Activated CD4-positive, alpha-beta T cell treated with anti-CD3 and anti-CD28 coated beads, Interleukin-2, amount 50 U/mL, for 4 hours (primary cell): ENCODE measurements at places on chromosomes 2 and 18.

GRCh38 chr2:27736031-27736889, 35.3 kb upstream of the MRPL33 start:
- DNase-seq: no peak

DNA sequence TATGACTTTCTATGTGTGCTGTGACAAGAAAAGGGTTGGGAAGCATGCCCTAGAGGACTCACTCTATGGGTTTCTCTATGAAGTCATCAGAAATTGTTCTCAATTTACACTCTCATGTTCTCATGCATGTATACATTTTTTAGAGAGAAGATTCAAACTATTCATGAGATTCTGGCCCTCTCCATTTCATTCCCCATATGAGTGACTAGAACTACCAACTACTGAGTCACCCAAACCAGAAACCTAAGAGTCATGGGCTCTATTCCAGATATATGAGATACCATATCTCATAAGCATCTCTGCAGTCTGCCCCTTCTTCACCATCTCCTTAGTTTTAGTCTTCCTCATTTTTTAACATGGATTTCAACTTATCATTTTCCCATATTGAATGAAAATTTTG, 87.7 kb downstream of the EXOC6B start:
- DNase-seq: no peak

- DNase-seq: no peak
Measured at GRCh38 chr18:1774261-1774660, 797.0 kb downstream of the METTL4 start.

DNA sequence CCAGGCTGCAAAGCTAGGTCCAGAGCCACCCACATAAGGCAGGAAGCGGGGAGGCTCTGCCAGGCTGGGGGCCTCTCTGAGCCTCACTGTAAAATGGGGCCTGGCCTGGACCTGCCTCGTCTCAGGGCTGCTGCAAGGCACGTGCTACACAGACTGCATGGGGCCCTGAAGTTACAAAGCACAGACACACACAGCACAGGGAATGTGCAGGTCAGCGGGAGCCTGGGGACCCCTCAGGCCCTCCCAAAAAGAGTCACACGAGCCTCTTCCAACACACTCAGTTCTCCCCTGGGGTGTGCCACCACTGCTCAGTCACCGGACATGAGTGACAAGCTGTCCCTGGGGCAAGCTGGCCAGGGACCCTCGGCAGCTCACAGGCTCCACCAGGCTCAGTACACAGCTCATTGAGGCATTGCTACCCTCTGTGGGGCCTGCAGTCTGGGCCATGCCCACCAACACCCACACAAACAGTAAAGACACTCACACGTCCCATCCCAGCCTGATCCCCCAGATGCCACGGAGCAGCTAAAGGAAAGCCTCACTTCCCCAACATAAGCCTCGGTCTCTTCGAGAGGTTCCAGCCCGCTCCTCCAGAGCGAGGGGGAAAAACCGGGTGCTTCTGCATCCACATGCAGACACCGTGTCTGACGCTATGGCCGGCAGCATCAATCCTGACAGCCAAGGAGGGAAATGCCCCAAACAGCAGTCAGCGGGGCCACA, 33.7 kb downstream of the BOK start:
- DNase-seq: no peak

DNA sequence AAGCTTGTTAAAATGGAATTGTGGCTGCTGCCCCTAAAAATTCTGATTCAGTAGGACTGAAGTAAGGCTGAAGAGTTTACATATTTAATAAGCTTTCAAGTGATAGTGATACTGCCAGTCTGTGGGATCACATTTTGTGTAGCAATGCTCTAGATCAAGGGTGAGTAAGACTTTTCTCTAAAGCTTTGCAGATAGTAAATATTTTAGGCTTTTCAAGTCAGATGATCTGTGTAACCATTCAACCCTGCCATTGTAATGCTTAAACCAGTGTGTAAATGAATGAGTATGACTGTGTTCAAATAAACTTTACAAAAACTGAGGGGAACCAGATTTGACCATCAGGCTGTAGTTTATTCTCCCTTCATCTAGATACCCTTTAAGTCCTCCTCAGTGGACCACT, 92.7 kb downstream of the PIK3C3 start:
- no peak for DNase-seq

- DNase-seq: no peak
Measured at GRCh38 chr2:24930768-24931167, 10.7 kb upstream of the ADCY3 start.

DNA sequence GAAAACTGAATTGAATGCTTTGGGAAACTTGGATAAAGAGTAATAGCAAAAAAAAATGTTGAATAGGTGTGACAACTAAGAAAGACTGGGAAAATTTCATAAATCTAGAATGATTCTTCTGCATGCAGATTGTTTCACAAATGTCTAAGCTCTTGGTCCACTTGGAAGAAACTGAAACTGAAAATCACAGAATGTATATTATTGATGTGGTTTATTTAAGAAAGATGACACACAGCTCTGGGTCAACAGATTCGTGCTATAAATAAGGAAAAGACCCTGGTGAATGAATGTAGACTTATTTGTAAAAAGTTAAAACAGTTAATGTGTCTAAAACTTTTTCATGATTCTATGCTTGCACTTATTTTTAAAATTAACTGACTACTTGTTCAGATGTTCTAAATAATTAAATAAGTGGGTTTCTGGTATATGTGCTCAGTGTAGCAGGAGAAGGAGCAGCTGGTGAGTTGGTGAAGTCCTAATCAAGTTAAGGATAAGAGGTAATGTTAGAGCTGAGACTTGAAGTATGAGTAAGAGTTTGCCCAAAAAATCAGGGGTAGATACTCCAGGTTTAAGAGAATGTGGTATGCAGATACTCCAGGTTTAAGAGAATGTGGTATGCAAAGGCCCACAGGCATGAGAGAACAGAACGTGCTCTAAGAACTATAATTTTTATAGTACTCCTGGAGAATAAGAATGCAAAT, 24.5 kb downstream of the UGP2 start:
- no peak for DNase-seq

- no peak for DNase-seq
Measured at GRCh38 chr2:207505728-207506127, 24.0 kb upstream of the CREB1 start.

DNA sequence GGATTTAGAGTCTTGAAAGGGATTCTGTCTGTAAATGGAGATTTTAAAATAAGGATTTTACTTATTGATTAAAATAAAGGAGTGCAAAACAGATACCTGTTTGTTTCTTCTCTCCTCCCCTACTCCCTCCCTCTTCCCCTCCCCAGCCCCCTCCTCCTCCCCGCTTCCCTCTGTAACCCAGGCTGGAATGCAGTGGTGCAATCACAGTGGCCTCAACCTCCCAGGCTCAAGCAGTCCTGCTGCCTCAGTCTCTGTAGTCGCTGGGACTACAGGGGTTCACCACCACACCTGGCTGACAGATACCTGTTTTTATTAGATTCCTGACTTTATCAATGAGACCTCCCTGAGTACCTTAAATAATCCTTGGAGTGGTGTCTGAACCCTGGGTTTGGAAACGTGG, 57.1 kb downstream of the OXER1 start:
- no peak for DNase-seq

DNA sequence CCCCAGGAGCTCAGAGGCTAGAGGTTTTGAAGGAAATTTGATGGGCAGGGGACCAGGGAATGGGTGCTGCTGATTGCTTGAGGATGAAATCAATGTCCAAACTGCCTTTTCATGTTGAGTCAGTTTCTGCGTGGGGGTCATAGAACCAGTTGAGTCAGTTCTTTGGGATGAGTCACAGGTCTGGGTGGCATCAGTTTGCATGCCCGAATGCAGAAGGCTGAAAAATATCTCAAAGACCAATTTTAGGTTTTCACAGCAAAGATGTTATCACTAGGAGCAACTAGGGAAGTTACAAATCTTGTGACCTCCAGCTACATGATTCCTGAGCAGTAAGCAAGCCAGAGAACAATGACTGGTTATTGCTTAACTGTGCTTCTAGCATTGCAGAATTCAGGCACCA, 1135.1 kb upstream of the CRIM1 start:
- no peak for DNase-seq

DNA sequence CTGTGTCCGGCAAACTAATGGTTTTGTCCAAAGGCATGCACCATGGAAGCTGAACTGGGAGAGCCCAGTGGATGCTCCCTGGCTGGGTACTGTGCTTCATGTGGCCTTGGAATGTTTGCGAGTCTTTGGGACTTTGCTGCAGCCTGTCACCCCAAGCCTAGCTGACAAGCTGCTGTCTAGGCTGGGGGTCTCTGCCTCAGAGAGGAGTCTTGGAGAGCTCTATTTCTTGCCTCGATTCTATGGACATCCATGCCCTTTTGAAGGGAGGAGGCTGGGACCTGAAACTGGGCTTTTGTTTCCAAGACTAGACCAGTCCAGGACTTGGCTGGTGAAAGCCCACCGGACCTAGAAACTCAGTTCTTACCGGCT, 1.7 kb downstream of the MARS2 start:
- DNase-seq: no peak

GRCh38 chr18:63320975-63321265, 1.4 kb upstream of the BCL2 start:
- DNase-seq: no peak

DNA sequence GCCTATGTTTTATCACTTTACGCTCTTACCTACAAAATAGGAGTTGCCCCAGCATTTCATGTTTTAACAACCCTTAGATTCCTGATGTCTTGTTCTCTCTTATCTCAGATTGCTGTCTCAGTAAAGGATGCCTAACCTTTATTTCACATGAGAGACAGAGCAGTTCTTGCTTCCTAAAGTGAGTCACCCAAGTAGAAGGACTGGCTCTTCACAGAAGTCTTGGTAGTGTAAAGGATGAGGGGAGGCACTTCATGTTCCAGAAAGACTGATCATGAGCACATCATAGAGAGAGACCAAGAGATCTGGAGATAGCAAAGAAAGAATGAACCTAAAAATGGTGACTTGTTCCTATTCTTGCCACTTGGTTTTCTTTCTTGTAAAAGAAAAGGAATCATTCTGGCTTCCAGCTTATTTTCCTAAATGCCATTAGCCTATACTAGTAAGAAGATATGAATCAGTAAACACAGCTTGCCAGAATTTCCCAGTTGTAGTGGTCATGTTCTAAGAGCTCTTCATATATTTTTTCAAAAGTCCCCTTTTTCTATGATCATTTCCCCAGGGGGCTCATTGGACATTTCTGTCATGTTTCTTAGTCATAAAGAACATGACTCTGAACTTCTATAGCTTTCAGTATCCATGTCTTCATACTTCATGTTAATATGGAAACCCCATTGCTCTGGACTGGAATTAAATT, 54.9 kb downstream of the MAPRE2 start:
- no peak for DNase-seq

DNA sequence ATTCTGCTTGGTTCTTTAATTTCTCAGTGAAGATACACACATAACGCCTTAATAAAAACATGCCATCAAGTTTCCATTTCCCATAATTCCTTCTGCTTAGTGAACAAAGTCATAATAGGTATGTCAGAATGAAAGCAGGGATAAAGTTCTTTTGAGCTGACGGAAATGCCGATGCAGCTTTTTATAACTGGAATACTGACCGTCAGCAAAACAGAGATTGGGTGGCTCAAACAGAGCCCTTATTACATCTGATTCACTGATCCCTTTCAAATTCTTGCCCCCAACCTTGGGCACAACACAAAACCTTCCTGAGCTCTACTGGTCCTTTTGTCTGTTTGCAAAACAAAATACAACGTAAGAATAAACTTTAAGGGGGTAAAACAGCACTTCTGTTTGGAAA, 140.4 kb downstream of the CDH2 start:
- no peak for DNase-seq

- DNase-seq: no peak
Measured at GRCh38 chr2:166147883-166148282, 20.1 kb upstream of the SCN1A start.

DNA sequence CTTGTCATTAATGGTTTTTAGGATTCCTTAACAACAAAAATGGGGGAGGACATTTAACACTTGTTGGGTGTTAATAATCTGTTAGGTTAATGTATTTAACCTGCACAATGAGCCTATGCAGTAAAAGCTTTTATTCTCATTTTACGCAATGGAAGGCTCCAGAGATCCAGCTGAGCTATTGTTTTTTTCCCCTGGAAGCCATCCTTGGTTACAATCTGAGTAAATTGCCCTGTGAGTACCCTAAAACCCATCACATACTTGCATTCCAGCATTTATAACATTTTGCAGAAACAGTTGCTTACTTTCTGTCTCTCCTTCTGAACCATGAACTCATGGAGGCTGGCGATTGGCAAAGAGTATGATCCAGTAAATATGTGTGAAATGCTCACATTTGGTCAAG, 30.2 kb upstream of the DOCK10 start:
- DNase-seq: no peak

DNA sequence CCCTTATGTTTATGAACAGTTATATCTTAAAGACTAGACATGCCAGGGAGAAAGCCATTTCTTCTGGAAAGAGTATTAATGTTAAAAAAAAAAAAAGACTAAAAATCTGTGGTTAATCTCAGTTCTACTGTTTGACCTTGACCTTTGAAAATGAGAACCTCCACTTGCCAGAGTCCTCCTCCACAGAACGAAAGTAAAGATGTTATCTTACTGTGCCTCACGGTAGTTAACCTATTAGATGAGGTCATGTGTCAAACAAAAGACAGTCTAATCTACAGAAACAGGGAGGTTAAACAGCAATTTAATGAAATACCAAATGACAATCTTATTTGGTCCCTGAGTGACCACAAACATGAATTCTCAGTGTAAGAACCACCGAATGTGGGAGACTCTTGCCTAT, 51.2 kb downstream of the SLC14A2 start:
- no peak for DNase-seq

DNA sequence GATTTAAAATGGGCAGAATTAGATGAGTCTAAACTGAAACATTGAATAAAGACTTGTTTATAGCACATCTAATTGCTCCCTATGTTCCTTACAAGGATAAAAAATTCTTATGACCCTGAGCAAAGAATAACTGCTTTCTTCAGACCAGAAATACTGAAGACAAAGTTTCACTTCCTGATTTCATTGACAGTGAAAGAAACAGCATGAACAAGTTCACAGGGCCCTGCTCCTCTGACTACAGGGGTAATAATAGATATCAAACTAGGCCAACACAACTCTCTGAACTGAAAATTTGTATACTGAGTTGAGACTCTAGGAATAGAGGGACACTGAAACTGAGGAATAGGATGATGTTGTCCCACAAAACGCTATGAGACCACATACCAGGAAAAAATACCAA, 1383.3 kb upstream of the CDH2 start:
- no peak for DNase-seq

DNA sequence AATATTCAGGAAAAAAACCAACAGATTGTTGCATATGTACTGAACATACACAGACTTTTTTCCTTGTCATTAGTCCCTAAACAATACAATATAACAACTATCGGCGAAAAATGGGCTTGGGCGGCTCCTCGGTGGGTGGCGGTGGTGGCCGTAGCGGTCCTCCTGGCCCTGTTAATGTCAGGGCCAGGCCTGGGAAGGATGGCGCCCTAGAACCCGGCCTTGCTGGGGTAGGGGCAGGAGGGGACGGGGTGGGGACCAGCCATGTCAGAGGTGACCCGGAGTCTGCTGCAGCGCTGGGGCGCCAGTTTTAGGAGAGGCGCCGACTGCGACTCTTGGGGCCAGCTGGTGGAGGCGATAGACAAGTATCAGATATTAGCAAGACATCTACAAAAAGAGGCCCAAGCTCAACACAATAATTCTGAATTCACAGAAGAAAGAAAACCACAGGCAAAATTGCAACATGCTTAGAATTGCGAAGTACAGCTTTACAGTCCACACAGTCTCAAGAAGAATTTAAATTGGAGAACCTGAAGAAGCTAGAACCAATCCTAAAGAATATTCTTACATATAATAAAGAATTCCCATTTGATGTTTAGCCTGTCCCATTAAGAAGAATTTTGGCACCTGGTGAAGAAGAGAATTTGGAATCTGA, 36.5 kb downstream of the ROCK2 start:
- no peak for DNase-seq
